ENCODE measurements at places on chromosomes 1 and 21.

DNA sequence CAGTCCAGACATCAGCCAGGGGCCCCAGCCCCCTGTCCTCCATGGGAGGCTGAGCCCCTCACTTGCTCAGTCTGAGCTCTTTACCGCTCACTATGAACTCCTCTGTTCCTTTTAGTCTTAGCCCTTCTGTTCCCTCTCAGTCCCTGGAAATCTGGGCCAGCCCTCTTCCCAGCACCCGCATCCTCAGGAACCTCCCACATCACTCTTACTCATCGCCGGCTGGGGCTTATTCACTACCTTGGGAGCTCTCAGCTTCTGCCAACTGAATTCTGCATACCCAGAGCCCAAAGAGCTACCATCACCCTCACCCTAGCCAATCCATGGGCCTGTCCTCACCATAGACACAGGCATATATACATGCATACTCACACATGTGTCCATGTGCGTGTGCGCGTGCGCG lies 11.5 kb downstream of the KNCN start:
- DNase-seq: no peak

DNA sequence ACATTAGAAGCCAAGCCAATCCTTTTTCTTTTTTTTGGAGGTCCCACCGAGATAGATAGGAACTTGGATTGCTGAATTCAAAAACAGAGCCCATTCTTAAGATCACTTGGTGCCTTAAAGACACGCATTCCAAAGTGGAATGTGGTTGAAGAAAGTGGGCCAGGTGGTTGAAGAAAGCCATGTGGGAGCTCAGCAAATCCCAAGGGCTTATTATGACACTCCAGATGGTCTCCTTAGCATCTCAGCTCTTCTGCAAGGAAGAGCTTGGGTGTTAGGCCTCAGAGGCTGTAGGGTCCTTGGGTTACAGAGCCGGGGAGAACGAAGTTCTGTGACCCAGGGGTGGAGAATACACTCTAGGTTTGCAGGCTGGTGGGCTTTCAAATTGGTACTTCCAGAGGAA lies 13.5 kb downstream of the TOR3A start:
- no peak for DNase-seq

DNA sequence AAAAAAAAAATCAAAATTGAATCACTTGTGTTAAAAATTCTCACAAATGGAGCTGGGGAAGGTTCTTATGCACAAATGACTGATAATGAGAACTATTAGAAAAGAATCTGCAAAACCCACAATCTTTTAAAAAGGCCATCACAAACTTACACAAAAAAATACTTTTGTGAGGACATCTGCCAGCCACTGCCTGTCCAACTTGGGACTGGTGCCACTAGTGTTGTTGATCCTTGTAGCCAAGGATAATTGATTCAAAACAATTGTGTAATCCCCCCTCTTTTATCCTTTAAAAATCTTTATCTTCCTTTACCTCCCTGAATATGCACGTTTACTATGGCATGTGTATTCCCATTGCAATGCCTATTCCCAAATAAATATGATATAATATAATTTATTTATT lies 39.2 kb upstream of the THEM4 start:
- no peak for DNase-seq

GRCh38 chr1:74637296-74637695 lies 36.3 kb downstream of the ERICH3 start:
- DNase-seq: no peak

- DNase-seq: no peak
These were observed 16.4 kb upstream of the KIAA0040 start for GRCh38 chr1:175208773-175209492.

DNA sequence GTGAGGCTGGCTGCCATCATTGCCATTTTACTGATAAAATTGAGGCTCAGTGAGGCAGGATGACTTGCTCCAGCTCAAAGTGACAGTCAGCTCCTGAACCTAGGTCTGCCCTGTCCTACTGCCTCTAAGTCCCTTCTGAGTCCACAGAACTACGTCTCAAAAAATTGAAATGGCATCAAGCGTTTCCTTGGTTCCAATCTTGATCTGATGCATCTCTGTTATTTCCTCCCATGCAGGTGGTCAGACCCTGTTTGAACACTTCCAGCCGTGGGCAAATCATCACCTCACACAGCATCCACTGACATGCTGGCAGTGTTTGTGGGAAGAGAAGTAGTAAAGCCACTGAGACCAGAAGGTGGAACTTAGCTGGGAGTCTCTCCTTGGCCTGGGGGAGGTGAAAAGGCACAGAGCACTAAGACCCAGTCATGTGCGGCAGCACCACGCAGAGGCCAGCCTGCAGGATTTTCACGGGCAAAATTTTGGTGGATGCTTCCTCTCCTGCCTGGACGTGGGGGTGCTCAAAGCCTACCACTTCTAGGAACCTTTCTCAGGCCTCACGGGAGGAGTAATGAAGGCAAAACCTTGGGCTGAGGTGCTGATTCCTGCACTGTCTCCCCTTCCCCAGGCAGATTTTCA lies 7.8 kb upstream of the CPLANE2 start:
- no peak for DNase-seq

DNA sequence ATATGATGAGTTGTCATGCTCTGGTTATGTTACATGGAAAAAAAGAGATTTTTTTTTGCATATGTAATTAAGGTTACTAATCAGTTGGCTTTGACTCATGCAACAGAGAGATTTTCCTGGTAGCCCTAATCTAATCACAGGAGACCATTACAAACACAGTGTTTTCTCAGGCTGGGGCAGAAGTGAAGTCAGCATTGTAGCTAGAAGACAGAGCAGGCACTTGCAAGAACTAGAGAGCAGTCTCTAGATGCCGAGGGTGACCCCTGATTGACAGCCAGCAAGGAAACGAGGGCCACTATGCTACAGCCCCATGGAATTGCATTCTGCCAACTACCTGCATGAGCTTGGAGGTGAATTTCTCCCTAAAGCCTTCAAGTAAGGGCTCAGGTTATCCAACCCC lies 151.3 kb downstream of the RUNX1 start:
- no peak for DNase-seq

DNA sequence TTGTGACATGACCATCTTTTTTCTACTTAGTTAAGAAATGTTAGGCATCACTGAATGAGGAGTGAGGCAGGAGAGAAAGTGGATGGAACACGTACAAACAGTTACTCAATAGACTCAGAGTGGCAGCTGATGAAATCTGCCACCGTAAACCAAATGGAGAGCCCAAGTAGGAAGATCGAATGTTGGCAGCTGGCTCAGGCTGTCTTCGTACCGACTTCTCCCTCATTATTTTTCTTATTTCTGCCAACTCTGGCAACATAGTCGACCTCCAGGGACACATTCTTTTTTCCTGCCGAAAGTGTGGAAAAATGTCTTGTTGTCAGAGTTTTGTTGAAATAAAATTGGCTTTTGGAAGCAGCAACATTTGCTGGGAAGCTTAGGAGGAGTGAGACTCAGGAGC lies 143.3 kb downstream of the GREM2 start:
- DNase-seq: no peak

Data from activated naive CD4-positive, alpha-beta T cell (primary cell).